ENCODE measurements at places on chromosomes 4 and X. TPM values are rescaled to one million over a fixed set of nuclear protein-coding genes. Genes with fewer than 3 reads are reported as not detected.

BTC gene
- total RNA-seq: not detected

GAGE1 gene
- not detected for total RNA-seq

SLC25A53 gene
- 4.5 TPM for total RNA-seq

TEX13B gene
- not detected for total RNA-seq

NIPAL1 gene
- total RNA-seq: 1.4 TPM

PTCHD1 gene
- not detected for total RNA-seq

CFAP99 gene
- total RNA-seq: not detected

DNA sequence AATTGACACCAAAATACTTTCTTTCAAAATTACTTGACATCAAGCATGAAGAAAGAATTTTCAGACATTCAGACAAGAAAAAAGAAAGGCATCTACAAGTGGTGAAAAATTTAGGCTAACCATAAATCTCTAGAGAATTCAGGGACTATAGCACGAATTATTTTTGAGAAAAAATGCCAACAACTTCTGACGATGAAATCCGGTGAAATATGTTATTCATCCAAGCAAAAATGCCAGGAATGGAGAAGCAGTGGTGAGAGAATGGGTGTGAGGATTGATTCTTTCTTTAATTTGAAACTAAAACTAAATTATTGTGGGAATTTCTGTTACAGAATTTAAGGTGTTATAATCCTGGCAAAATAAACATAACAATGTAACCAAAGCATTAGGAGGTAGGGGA, 69.4 kb upstream of the SORBS2 start:
- no peak for DNase-seq

DNA sequence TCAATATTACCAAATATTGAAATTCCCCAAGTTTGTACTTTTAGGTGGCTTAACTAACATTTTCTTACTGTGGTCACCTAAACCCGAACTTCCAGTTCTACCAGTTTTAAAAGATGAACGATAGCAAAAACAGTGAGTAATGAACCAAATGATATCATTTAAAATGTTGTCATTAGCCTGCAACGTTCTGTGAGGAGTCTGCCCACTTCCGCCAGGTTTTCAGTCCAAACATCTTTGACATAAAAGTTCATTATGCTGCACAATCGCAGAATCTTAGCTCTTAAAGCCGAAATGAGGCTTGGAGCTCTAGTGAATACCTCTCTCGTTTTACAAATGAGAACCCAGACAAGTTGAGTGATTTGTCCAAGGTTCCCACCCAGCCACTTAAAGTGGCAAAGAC, 762 bp downstream of the PIGA start:
- no peak for DNase-seq

DNA sequence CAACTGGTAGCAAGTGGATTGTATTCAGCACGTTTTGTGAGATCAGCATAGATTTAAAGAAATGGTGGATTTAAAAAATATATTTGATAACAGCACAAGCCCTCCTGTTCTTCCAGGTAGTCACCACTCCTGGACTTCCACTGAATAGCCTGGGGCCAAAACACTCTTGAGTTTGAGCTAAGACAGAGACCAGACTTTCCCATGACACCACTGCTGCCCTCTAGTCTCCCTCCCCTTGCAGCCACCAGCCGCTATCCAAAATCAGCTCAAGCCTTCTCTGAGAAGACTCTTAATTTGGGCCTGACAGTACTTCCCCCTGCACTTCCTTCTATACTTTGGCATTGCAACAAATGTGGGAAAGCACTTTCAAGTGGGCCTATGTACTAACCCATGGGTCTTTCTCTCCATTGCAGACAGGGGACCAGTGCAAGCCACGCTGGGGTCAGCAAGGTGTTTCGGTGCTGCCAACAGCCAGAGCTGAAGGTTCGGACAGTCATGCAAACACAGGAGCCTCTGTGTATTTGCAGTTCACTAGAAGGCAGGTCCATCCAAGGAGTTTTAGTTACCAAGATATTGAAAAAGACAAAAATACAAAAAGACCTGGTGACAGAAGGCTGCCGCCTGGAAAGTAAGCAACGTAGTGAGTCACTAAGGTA, 40.5 kb upstream of the KLHL13 start:
- no peak for DNase-seq

- no peak for DNase-seq
These were observed 782.9 kb upstream of the HS3ST1 start for GRCh38 chr4:12211636-12212035.

DNA sequence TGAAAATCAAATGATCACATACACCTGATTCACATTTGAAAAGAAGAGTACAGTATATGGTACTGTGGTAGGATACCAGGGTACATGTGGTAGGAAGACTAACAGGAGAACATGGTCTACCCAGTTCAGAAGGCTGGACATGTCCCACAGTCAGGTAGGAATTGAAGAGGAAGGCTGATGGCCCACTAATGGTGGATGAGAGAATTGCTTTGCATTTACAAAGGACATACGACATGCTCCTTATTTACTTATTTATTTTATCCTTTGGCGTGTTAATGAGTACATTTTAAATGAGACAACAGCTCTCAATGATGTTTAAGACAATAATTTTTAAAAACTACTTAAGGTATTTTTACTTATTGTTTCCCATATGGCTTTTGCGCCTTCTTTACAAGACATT, 106.7 kb upstream of the BMP2K start:
- DNase-seq: peak; percentile 37

DNA sequence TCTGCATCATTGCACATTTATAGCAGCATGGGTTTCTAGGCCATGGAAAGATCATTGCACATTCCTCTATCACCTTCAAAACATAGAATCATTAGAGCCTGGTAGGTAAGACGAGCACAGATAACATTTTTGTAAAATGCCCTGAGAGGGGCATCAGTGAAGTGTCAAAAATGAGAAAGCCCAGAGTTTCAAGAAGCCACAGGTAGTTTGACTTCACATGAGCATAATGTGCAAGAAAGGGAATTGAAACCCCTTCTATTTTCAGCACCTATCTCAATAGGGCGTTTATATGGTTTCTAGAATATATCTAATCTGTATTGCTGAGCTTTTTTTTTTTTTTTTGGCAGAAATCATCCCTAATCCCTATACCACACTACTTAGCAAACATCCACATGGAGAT, 2441.7 kb downstream of the ARAP2 start:
- DNase-seq: no peak

- no peak for DNase-seq
These were observed 75.6 kb downstream of the REPS2 start for GRCh38 chrX:17021851-17022604.

GRCh38 chr4:98289375-98289774, 28.2 kb downstream of the RAP1GDS1 start:
- no peak for DNase-seq

GRCh38 chr4:189084671-189085070, 856.0 kb upstream of the FRG1 start:
- no peak for DNase-seq

DNA sequence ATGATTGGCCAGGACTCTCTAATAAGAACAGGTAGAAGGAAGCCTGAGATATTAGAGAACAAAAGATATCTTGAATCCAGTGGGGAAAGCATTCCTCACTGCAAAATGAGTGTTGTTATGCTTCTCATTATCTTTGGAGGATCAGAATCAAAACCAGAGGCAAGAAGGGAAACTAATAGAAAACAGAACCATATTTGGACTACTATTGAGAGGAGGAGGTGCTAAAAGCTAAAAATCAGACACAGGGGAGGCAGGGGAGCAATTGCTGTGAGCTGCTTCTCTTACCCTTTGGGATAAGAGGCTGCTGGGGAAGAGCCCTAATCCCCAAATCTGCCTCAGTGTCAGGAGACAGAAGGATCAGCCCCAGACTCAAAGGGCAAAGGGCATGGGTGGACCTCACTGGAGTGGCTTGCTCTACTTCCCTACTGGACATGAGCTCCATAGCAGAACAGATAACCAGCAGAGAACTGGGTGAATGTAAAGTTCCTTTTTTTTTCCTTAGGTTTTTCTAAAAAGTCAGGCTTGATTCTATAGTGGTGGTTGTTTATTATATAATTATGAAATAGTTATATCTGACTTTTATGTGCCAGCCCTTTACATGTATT, 60.1 kb downstream of the SEPTIN11 start:
- no peak for DNase-seq

- no peak for DNase-seq
These were observed 35.6 kb downstream of the LIMCH1 start for GRCh38 chr4:41573502-41574001.

- peak; percentile 38 for DNase-seq
These were observed 229.6 kb downstream of the PRDM5 start for GRCh38 chr4:120692964-120693363.

DNA sequence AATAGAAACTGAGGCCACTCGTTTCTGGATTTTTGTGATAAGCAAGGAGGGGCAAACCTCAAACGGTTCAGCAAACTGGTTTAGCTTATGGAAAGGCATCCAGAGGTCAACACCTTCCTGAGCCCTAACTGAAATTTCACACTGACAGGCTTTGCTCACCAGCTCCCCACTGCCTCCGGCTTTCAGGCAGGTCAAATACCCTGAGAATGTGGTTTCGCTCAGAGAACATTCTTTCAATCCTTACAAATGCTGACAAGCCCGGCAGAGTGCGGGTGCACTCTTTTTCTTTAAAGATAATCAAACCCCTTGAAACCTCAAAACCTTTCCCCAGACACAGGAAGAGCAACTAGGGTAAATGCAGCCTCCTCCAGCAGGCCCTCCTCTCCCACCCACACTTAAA, 41.5 kb downstream of the CD40LG start:
- DNase-seq: no peak

- DNase-seq: no peak
These were observed 800.2 kb upstream of the TENM3 start for GRCh38 chr4:181443021-181443420.
